Osteoblast (primary cell): ENCODE measurements at places on chromosomes 5 and 9. TPM values are rescaled to one million over a fixed set of nuclear protein-coding genes. Genes with fewer than 3 reads are reported as not detected.

- no peak for DNase-seq
Observed at GRCh38 chr5:151222790-151223446, 974 bp downstream of the CCDC69 start.

PCDHB8 gene
- total RNA-seq = 0.36 and 0.88 TPM in 2 replicates

SPINK4 gene
- not detected in 2 replicates for total RNA-seq

LRRC14B gene
- under 0.01 TPM in 1 of 2 replicates, not detected in the other for total RNA-seq

GRCh38 chr5:63439537-63439936, 522.7 kb downstream of the HTR1A start:
- DNase-seq = no peak

GRCh38 chr5:147674411-147674810, 108.1 kb downstream of the JAKMIP2 start:
- no peak for DNase-seq

DNA sequence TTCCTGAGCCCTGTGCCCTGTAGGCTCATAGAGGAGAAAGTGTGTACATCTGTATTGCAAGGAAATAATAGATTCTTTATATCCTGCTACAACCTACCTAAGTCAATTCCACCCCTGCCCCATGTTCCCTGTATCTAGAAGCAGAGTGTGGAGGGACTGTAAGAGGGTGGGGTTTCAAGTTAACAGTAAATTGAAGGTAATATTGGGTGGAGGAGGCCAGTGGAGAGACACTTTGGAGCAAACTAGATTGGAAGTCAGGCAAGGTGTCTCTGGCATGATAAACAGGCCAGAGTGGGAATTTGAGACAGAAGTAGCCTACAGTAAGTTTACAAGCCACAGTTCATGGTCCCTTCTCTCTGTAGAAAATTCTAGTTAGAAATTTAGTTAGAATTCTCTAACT, 2.3 kb upstream of the HEMGN start:
- no peak for DNase-seq

GRCh38 chr5:17184588-17184987, 32.8 kb upstream of the BASP1 start:
- no peak for DNase-seq

SLC34A1 gene
- total RNA-seq = not detected in 2 replicates

DNA sequence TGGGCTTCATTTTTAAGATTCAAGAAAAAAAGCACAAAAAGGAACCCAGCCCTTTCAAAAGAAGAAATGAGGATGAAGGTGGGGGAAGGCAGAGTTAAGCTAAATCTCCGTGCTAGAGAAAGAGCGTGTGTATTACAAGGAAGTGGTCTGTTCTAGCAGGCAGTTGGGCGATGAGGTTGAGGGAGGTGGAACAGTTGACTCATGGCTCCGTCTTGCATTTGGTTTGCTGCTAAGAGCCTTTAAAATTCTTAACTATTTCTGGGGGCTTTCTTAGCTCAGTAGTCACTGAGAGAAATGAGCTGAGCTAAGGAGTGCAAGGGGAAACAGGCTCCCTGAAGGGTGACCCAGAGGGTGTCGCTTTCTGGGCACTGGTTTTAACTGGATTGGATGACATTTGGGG, 117.4 kb downstream of the GCNT1 start:
- DNase-seq = peak; percentile 88

DNA sequence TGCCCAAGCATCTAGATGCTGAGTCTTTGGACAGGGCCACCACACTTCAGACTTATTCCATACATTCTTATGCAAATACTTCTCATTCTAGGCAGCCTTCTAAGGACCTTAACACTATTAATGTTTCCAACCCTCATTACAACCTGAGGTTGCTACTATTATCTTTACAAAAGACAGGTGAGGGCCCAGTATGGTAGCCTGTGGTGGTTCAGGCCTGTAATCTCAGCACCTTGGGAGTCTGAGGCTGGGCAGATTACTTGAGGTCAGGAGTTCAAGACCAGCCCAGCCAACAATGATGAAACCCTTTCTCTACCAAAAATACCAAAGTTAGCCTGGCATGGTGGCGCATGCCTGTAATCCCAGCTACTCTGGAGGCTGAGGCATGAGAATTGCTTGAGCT, 16.2 kb downstream of the ZFP62 start:
- no peak for DNase-seq

CLIC3 gene
- total RNA-seq = 1.5 and 2.5 TPM in 2 replicates

- no peak for DNase-seq
Observed at GRCh38 chr9:88672874-88673689, 138.1 kb downstream of the NXNL2 start.

MOB3B gene
- total RNA-seq = under 0.01 TPM in 2 replicates

FBP2 gene
- total RNA-seq = not detected in 2 replicates

- no peak for DNase-seq
Observed at GRCh38 chr5:11642438-11642837, 261.8 kb downstream of the CTNND2 start.
